Activated T-helper 1 cell treated with anti-CD3 and anti-CD28 coated beads, Interleukin-2, amount 50 U/mL, for 16 hours (primary cell): ENCODE measurements at places on chromosomes 4 and X.

DNA sequence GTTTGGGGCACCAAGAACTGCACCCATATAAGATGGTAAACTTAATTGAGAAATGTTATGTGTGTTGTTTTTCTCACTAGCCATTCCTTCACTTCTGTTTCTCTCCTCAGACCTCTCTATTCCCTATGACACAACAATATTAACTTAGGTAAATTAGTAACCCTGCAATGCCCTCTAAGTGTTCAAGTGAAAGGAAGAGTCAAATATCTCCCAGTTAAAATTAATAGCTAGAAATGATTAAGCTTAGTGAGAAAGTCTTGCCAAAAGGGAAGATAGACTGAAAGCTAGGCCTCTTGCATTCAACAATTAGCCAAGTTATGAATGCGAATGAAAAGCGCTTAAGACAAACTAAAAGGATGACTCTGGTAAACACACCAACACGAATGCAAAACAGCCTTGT lies 132.9 kb upstream of the KLF8 start:
- DNase-seq = no peak

DNA sequence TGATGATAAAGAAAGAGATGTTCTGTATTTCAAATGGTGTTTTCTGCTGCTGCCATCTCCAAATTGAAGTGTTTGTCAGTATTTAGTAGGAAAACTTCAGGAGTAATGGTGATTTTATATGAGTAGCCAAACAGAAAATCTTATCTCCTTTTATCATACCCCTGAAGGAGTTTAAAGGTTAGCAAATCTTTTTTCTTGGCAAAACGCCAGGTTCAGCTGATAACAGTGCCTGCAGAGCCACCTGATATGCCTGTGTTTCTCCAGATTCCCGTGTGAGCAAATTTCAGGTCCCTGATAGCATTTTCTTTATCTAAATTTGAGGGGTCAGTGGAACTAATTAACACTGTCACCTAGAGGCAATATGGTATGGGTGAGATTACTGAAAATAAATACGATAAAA lies 65.8 kb upstream of the ETNPPL start:
- no peak for DNase-seq

- no peak for DNase-seq
Observed at GRCh38 chrX:23317799-23318724, 16.6 kb upstream of the PTCHD1 start.

GRCh38 chr4:59553063-59553720 lies 1646.9 kb upstream of the ADGRL3 start:
- DNase-seq = no peak

GRCh38 chrX:55187281-55187680 lies 32.9 kb upstream of the PAGE5 start:
- no peak for DNase-seq

DNA sequence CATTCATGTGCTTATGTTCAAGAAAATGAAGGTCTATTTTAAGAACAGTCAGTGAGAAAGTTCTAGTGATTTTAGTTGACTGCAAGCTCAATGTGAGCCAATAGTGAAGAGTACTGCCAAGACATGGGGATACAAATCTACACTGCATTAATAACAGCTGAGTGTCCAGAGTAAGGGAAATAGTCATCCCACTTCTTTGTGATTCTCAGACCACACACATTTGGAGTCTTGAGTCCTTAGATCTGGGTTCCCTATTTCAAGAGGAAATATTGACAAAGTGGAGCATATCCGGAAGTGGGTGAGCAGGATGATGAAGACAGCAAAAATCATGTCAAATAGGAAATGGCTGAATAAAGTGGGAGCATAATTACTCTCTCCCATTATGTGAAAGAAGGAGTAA lies 171.1 kb downstream of the LARP7 start:
- no peak for DNase-seq

- no peak for DNase-seq
Observed at GRCh38 chr4:157973297-157973696, 199.5 kb downstream of the GASK1B start.

GRCh38 chr4:177246641-177247584 lies 62.8 kb upstream of the NEIL3 start:
- no peak for DNase-seq
